Spleen (tissue), 13 donors: ENCODE measurements at places on chromosomes 5 and 9. TPM values are rescaled to one million over a fixed set of nuclear protein-coding genes. Genes with fewer than 3 reads are reported as not detected.

The DMGDH gene
- not detected for total RNA-seq

The PCDHGB5 gene
- 5.3 TPM for total RNA-seq

The TMEM215 gene
- total RNA-seq = not detected

The PLPP7 gene
- total RNA-seq = 3.4 TPM

The HAND1 gene
- total RNA-seq = not detected

The LAMC3 gene
- 79.5 TPM for total RNA-seq

The ITGA2 gene
- total RNA-seq = 20.5 TPM

The SLC6A7 gene
- not detected for total RNA-seq

The PDE8B gene
- total RNA-seq = 1.2 TPM

The NIPAL4 gene
- 0.52 TPM for total RNA-seq

GRCh38 chr9:2502760-2503159 is 118.8 kb upstream of the VLDLR start:
- DNase-seq = no peak

DNA sequence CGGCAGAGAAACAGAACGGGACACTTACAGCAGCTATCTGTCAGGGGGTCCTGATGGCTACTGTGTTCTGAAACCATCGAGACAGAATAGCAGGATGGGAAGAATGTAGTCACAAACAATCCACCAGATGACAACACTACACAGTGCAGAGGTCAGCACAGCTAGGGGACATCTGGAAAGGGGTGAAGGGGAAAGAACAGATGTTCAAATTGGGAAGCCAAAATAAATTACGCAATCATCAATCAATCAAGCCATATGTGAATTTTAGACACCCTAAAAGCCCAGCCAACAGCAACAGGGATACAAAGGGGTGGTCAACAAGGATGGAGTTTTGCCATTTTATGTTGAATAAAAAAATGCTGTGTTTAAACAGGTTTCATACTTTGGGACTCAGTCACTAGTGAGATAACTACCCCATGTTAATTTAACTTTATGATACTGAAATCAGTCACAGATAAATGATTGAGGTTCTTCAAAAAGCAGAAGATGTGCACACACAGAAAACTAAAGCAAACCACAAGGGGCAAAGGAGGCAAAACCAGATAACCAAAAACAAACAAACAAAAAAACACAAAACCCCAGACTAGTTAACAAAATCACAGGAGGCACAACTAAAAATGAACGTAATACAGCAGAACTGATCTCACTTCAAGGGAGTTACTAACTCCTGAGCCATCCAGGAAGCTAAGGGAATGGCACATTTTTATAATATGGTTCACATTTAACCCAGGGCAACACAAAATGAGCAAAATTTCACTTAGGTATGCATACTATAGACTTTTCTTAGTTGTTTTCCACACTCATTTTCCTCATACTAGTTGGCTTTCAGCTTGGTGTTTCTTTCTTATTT is 65.9 kb downstream of the HABP4 start:
- no peak for DNase-seq

DNA sequence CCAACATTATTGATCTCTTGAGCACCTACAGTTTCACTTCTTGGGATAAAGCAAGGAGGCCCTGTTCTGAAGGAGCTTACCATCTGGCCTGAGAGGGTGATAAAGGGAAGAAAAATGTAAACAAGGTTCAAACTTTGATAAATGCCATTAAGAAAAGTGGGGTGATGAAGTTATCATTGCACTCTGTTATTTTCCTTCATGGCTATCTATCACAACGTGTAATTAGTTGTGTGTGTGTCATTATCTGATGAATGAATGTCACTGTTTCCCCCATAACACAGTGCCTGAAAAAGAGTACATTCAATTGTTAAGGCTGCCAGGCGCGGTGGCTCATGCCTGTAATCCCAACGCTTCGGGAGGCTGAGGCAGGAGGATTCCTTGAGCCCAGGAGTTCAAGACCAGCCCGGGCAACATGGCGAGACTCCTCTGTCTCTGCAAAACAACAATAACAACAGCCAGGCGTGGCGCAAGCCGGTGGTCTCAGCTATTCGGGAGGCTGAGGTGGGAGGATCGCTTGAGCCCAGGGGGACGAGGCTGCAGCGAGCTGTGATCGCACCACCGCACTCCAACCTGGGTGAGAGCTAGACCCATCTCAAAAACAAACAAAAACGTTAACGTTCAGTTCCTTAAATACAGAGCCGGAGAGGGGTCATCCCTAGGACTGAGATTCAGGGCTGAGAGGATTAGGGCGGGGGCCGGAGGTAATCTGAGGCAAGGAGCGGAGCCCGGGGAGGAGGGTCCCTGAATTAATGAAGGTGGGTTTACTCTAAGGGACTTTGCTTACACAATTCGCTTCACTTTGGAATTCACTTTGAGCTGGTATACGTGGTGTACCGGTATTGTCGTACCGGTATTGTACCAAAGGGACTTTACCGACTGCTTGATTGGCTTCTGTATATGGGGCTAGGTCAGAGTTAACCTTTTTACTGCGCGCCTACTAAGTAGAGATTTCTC is 917 bp downstream of the NHP2 start:
- DNase-seq = peak; percentile 78

- DNase-seq = no peak
Observed at GRCh38 chr5:100772548-100772947, 130.5 kb downstream of the ST8SIA4 start.

- no peak for DNase-seq
Observed at GRCh38 chr5:146706321-146706972, 172.1 kb downstream of the PPP2R2B start.

DNA sequence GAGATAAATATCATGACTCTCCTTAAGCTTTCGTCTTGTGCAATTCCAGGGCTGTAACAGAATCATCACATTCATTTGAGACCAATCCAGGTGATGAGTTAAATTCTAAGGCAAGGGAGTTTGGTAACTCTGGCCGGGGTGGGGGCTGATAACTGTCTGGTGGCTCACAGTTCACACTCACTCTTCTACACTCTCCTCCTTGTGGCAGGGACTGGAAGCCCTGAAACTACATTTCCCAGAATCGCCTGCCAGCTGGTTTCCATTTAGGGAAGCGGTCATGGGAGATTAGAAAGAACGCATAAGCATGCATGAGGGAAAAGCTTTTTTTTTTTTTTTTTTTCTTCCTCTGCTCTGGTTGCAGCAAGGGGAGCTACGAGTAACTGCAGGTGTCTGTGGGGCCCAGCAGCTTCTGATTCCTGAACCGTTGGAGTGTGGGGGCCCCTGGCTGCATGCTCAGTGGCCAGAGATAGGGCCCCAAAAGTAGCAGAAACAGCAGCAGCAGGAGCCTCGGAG is 154.8 kb upstream of the TBC1D2 start:
- DNase-seq = no peak

DNA sequence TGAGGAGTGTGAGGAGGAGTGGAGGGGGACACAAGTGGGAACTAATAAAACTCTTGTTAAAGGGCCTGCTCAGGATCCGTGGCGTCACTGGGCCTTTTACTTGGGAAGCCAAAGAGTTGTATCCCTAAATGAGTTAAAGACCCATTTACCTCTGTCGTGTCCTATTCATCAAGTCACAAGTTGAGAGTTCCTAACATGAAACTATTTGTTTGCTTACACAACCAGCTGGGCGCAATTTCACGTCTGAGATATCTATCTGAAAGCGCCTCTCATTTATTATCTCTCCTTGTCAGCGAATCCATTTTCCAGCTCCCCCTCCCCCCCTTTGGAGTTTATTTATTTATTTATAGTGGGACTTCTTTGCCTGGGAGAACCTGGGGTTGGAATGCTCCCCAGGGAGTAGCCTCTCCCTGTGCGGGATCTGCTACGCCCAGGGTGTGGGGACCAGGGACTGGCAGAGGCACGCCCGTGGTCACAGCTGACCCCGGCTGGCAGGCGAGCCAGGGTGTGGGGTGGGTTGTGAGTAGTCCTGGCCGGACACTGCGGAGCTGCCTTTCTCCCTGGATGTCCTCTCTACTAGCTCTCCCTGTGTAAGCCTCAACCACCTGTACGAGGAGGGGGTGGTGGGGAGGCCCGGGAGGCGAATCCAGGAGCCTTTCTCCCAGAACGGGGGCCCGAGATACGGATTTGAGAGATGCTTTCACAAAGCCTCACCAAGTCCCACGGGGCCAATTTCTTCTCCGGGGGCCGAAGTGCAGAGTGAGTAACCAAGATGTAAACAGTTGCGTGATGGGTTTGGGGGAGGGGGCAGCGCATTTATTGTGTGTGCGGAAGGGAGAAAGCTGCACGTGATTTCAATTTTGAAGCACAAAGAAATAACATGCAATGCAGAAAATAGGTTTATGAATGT is 15.3 kb downstream of the NR2F1 start:
- no peak for DNase-seq

- no peak for DNase-seq
Observed at GRCh38 chr9:130437011-130437789, 7.6 kb upstream of the ASS1 start.

DNA sequence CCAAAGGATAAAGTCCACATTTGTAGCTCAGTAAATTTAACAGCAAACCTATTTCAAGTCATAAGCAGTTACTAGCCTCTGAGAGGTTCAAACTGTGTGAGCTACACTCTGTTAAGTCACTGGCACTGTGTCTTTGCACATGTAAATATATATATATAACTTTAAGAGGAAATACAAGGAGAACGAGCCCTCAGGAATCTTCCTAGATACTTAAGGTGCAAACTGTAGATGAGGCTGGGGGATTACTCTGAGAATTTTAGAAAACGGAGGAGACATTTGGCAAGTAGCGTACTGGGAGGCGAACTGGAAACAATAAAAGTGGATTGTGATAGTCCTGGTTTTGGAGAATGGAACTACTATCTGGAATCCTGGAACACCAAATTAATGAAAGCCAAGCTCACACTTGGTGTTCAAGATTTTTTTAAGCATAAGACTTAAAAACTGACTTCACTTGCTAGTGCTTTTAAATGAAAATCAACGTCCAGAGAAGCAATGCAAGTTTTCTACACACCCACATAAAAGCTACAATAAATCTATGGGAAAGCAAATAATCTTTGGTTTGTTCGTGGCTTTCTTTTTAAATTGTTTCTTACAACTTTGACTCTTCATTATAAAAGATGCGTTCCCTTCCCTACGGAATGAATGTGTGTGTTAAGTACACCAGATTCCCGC is 1057.0 kb upstream of the DMAC1 start:
- no peak for DNase-seq

- no peak for DNase-seq
Observed at GRCh38 chr9:113299800-113300292, 3.3 kb downstream of the RNF183 start.

DNA sequence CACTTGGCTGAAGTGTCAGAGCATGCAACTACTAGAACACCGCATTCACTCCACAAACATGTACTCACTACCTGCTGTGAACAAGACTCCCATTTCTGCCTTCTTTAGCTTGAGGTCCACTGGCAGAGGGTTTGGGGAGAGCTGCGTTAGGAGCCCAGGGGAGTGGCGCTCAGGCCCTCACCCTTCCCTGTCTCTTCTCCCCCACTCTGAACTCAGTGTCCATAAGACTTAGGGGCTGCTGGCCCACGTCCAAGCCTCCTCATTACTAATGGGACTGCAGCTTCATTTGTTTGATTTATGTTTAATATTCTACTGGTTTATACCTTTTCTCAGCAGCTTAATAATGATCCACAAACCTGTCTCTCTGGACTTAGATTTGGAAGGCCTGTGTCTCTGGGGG is 70.9 kb downstream of the HSPA4 start:
- no peak for DNase-seq

DNA sequence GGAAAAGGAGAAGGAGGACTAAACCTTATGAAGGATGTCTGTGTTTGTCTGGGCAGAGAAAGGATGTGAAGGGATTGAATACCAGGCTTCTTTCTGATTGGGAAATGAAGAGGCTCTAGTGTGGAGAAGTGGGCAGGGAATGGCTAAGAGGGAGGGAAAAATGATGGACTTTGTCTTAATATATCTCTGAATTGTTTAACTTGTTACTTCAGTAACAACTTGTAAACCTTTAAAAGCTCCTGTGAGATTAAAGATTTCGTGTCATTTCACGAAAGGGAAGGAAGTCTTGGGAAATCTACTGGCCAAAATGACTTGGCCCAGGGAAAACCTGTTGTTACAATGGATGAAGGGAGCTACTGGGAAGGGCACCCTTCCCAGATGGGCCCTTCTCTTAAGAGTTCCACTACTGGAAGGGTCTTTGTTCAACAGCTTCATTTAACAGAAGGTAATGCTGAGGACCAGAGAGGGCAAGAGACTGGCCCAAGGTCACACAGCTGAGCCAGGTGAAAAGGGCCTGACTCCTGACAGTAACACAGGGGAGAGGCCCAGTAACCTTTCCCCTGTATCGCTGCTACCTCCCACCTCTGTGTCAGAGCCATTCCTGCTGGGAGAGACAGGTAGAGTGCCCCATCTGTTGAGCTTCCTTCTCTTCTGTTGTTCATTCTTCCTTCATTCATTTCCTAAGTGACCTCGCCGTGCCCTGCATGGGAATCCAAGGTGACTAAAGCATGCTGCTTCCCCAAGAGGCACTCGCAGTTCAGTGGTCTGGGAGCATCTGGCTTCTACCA is 5.1 kb upstream of the TCOF1 start:
- no peak for DNase-seq

GRCh38 chr9:20805766-20806165 is 121.7 kb downstream of the FOCAD start:
- DNase-seq = no peak

DNA sequence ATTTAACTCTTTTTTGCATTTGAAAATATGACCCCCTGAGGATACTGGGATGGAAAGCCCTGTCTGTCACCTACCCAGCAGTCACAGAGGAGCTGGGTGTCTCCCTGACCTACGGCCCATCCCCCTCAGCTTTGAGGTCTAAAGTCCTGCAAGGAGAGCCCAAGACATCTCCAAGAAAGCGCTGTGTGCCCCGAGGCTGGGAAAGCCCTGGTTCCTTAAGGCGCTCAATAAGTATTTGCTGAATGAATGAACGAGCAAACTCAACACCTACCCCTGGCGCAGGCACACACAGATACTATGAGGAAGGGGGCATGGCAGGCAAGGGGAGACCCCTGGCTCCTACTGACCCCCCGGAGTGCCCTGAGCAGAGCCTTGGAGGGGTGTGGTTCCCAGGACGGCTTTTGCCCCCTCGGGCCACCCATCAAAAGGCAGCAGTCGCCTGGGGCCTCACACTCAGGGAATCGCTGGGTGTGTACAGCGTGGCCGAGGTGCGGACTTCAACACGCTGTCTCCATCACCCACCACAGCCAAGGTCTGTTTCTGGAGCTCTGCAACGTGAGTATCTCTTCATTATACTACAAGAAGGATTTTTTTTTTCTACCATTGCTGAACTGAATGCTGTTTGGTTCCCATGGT is 211.6 kb downstream of the ERCC6L2 start:
- no peak for DNase-seq

DNA sequence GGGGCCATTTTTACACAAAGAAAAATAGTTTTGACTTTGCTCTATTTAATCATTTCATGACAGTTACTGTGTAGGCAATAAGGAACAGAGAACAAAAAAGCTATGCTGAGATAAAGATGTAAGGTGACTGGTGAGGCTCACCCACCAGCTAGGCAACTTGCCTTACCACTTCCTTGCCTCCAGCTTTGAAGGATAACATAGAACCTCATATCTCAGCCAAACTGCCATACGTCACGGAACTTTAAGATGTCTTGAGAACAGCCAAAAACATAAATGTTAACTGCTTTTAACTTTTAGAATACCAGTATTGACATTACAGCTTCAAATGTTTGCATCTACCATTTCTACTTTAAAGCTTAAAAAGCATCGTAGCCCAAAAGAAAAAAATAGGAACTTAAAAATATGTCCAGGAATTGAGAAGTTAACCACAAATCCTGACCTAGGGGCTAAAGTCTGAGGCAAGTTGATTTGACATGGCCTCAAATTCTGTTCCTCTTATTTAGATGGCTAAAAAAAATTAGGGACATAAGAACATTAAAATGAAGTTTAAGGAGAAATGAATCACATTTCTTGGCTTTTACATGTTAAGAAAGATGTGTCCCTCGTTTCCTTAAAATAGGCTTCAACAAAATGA is 7.7 kb upstream of the GCNT4 start:
- DNase-seq = no peak
